ENCODE measurements at places on chromosomes 6 and 20. TPM values are rescaled to one million over a fixed set of nuclear protein-coding genes. Genes with fewer than 3 reads are reported as not detected.

Gene E2F1
- total RNA-seq = 1.5 TPM

Gene CLDN20
- total RNA-seq = not detected

Gene THBS2
- 1,330 TPM for total RNA-seq

Gene UBD
- total RNA-seq = not detected

Gene HLA-DRB1
- not detected for total RNA-seq

Gene SAMD5
- total RNA-seq = 0.43 TPM

Gene VEGFA
- total RNA-seq = 284 TPM

Gene PTCHD4
- 3.0 TPM for total RNA-seq

Gene SLC12A5
- total RNA-seq = 0.28 TPM

Gene LY6G6F
- not detected for total RNA-seq

Gene FKBP1A
- 97.1 TPM for total RNA-seq

Gene PNLDC1
- total RNA-seq = not detected

Gene SNHG17
- total RNA-seq = 7.6 TPM

Gene SLC32A1
- not detected for total RNA-seq

Gene RIPOR2
- 1.1 TPM for total RNA-seq

Gene PRICKLE4
- not detected for total RNA-seq

Gene CDSN
- total RNA-seq = under 0.01 TPM

Gene ACSS1
- total RNA-seq = 3.6 TPM

Gene PTK7
- 141 TPM for total RNA-seq

Gene FAM209B
- total RNA-seq = not detected

Gene SNAI1
- total RNA-seq = 0.92 TPM

Gene TP53TG5
- total RNA-seq = under 0.01 TPM

All from smooth muscle cell of bladder (primary cell).